Stimulated activated CD4-positive, alpha-beta T cell treated with anti-CD3 and anti-CD28 coated beads, TNF-alpha, amount 100 ng/mL, for 4 hours (primary cell): ENCODE measurements at places on chromosomes 11 and 22.

- DNase-seq: no peak
Measured at GRCh38 chr11:41058138-41058537, 401.3 kb downstream of the LRRC4C start.

DNA sequence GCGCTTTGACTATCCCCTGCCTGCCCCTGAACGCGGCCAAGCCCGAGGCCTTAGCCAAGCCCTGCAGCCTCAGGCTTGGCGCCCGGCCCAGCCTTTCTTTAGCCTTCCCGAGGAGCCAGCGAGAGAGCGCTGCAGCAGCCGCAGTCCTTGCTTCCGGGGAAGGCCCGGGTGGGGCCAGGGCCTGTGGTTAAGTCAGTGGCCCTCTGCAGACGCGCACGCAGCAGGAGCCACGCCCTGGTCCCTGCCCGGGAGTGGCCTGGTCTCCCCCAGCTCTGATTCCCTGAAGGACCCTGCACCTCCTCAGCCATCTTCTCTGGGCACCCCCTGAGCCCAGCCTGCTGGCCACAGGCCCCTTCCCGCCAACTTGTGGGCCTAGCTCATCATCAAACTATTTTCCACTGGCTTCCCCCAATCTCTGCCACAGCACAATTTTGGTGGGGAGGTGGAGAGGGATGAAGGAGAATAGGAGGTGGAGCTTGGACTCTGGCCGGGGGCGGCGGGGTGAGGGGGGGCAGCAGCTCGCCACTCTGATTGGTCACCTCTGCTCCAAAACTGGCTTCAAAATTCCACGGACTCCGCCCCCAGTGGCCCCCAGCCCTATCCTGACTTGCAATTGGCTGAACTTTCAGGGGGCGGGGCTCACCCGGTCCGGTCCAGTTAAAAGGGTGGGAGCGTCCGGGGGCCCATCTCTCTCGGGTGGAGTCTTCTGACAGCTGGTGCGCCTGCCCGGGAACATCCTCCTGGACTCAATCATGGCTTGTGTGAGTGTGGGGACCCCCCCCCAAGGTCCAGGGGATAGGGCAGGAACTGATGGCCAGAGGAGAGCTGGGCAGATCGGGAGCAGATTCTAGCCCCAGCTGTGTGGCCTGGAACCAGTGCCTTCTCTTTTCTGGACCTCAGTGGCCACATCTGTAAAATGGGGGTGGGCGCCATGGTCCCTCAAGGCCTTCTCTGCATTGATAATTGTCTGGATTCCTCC lies at the start of gene LGALS1:
Gene LGALS1 (plus strand): TSS at position 686 of the 979 bp plus-strand sequence. CDS start 67 bp downstream, at position 753.
- DNase-seq: no peak

GRCh38 chr11:119816660-119817059 lies 87.7 kb upstream of the NECTIN1 start:
- DNase-seq: no peak

- no peak for DNase-seq
Measured at GRCh38 chr11:12675951-12676711, 1.9 kb downstream of the TEAD1 start.

- DNase-seq: no peak
Measured at GRCh38 chr22:37442537-37442936, 15.3 kb upstream of the ELFN2 start.

GRCh38 chr11:14334893-14335292 lies 24.1 kb downstream of the RRAS2 start:
- no peak for DNase-seq

DNA sequence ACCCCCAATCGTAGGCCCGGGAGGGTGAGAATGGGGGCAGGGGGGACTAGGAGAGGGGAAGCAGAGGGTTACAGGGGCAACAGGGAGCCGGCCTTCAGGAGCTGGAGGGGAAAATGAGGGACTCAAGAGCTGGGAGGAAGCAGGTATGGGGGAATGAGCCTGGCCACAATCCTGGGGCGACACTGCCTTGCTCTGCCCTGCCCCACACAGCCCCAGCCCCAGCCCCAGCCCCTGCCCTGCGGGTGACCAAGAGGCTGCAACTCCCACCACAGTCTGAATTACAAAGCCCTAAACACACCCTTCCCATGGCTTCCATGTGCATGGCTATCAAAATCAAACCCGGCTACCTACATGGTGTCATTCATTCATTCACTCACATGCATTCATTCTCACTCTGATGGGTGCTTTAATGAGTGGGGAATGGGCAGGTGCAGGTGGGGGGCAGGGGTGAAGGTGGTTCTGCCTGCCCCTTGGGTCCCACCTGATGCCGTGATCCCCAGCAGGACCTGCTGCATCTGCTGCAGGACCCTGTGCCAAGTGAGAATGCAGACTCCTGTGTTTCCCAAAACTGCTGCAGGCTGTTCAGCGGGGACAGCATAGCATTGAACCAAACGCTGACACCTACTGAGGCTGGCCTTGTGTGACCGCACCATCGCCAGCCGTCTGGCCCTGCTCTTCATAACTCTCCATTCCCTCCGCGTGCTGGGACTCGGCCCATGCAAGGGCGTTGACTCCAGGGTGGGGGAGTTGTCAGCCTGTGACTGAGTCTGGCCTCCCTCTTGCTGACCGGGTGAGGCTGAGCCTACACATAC lies 9.5 kb upstream of the LINC01488 start:
- DNase-seq: no peak

DNA sequence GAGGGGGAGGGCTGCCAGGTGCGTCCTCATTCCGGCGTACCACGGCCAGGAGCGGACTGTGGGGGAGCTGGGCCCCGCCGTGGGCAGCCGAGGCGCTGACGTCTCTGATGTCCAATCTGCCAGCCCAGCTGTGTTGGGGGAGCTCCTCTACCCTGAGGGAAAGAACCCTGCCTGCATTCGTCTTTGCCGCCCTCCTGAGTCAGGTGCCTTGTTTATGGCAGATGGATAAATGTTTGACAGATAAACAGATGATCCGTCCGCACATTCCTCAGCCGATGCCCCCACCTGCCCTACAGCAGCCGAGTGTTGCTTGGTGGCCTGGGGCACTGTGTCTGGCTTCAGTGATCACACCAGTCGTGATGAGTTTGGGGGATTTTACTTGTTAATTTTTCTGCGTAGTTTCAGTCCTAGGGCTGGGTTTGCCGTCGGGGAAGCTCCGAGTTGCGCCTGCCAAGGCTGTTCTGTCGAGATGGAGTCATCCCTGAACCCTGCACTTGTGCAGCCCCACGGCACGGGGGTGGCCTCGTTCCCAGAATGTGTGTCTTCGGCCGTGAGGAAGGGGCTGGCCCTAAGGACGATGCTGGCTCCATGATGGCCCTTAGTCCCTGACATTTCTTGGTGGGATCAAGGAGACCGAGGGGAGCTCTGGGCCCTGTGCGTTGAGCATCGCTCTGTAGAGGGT lies 1083.9 kb downstream of the BRD1 start:
- DNase-seq: no peak

- no peak for DNase-seq
Measured at GRCh38 chr11:127939000-127939399, 648.4 kb downstream of the ETS1 start.

DNA sequence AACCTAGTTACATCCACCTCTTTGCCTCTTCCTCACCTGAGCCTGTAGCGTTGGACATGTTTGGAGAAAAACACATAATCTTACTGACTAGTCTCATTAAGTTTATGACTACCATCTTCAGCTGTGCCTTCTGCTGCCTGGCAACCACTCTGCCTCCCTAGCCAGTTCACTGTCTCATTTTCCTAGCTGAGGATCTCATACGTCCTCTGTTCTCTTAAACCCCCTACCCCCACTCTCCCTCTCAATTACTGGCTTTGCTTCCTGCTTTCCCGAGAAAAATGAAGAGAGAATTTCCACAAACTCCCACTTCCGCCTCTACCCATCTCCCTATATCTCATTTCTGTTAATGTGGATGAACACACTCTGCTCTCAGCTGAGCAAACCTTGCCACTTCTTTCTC lies 239.3 kb upstream of the POU2AF2 start:
- no peak for DNase-seq

GRCh38 chr11:70272009-70272408 lies 1.5 kb downstream of the PPFIA1 start:
- DNase-seq: no peak

DNA sequence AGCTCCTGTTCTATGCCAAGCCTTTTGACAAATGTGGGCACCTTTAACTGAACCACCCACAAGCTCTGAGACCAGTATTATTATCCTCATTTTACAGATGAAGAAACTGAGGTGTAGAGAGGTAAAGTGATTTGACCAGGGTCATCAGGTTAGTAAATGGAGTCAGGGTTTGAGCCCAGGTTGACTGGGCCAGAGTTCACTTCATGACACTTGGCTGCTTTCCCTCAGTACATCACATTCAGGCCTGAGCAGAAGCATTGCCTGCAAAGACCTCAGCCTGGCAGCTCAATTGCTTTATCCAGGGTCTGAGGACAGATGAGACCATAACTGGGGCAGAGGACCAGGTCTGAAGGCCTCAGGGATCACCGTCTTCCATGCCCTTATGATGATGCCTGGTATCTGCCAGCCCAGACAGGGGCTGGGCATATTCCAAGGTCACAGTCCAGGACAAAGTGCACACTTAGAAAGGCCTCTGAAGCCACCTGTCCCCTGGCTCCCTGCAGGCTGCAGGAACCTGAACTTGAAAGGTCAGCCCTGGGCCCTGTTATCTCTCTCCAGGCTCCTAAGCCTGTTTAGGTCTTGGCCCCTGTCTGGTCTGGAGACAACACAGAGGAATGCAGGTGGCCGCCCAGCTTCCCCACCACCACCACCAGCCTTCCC lies 32.0 kb downstream of the POU2AF3 start:
- no peak for DNase-seq

- DNase-seq: no peak
Measured at GRCh38 chr22:19710769-19711106, 3.6 kb upstream of the SEPTIN5 start.

- DNase-seq: no peak
Measured at GRCh38 chr11:36014898-36015665, 71.2 kb downstream of the LDLRAD3 start.

- no peak for DNase-seq
Measured at GRCh38 chr22:49820984-49821383, 6.7 kb downstream of the BRD1 start.

GRCh38 chr11:59550842-59551658 lies 39.7 kb downstream of the OR4D9 start:
- peak; percentile 68 for DNase-seq

GRCh38 chr22:49091917-49092545 lies 735.6 kb downstream of the BRD1 start:
- DNase-seq: no peak

GRCh38 chr11:105328061-105328460 lies 188.5 kb upstream of the CARD18 start:
- no peak for DNase-seq
